Epithelial cell of esophagus (primary cell): ENCODE measurements at places on chromosomes 11 and 22.

- DNase-seq: no peak
These were observed 684.0 kb downstream of the NELL1 start for GRCh38 chr11:21353425-21353824.

DNA sequence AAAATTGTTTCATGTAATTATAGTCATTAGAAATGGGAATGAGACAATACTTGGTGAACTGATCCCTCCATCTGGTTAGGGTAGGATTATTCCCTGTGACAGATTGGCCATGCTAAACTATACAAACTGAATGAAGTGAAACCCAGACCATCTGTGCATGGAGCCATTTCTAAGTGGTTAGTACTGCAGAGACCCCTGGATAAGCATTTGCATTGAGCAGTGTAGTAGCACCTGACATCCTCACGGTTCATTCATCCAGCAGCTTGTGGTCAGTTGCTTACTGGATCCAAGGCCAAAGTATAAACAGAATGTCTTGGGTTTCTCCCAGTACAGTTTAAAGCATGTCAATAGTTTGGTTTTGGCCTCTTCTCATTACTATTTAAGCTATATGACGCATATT is 93.8 kb upstream of the ARHGAP42 start:
- no peak for DNase-seq

DNA sequence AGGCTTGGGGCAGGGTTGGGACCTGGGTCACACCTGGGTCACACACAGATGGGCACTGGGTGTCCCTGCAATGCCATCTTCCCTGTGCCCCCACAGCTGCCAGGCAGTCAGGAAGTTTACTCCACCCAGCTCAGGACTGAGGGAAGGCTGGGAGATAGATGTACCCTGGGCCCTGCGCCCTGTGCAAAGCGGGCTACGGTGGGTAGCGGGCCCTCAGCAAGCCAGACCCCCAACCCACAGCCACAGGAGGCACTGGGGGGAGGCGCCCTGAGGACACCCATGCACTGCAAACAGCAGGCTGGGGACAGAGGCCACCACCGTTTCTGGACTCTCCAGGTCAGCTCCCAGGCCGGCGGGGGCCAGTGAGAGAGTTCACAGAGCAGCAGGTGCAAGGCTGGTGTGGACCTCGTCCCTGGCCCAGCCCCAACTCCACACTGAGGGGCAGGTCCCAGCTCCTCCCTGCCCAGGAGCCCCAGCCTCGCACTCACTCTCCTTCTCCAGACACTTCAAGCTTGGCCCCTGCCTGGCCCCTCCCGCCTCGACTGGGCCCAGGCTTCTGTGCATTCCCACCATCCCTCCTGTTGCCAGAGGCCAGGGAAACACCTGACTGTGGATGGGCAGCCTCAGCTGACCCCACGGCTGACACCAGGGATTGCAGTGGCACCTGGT is 4.9 kb downstream of the DUSP8 start:
- DNase-seq: no peak

DNA sequence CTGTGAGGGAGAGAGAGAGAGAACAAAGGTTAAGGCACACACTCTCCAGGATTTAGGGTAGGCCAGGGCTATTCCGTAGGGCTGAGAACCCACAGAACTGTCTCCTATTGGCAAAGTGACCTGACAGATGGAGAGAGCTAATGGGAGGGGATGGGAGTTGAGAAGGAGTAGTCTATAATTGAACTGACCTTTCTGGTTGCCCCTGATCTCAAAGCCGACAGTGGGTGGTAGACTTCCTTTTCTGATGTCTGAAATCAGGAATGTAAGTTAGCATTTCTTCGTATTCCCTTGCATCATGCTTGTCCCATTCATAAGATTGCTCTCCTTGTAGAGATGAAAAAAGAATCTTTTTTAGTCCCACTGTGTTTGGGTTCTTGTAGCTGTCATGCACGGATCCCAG is 210.1 kb downstream of the NTM start:
- no peak for DNase-seq

DNA sequence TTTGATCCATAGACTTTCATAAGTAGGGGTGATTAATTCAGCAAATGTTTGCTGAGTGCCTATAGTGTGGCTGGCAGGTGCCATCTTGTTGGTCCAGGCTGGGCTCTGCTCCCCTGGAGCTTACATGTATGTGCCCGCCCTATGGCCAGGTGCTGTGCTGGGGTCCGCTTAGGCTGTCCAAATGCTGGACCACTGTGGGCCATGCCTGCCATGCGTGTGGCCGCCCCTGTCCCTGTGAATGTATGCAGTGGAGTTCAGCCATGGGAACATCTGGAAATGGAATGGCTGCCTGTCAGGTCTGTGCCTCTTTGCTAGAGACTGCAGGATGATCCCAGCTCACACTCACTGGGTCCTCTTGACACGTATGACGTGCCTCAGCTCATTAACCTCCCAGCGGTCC is 594.6 kb downstream of the TBC1D22A start:
- no peak for DNase-seq

GRCh38 chr11:117874253-117874909 is 2.1 kb downstream of the FXYD6 start:
- DNase-seq: no peak
